ENCODE measurements at places on chromosomes 7 and 10.

- DNase-seq, result no peak
These were observed 12.8 kb downstream of the DNMBP start for GRCh38 chr10:99996671-99997648.

DNA sequence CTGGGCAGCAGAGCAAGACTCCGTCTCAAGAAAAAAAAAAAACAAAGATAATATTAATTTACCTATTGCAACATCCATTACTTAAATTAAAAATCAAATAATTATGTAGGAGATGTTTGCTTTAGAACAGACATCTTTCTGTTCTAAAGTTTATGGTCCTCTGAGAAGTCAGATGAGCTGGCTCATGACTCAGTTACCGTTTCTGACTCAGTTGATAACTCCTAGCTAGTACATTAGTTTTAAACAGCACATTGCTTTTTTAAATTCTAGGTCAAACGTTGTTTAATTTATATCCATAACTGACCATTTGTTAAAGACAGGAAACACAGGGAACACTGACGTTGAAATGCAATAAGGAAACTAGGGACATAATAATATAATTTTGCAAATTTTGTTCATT is 162.7 kb downstream of the ETV1 start:
- no peak for DNase-seq

- DNase-seq, result no peak
These were observed 257.9 kb downstream of the PARD3 start for GRCh38 chr10:34557173-34557572.

- no peak for DNase-seq
These were observed 167.8 kb downstream of the CDCA7L start for GRCh38 chr7:21777921-21778320.

- DNase-seq, result no peak
These were observed 91.5 kb downstream of the KMT2C start for GRCh38 chr7:152344253-152344652.

DNA sequence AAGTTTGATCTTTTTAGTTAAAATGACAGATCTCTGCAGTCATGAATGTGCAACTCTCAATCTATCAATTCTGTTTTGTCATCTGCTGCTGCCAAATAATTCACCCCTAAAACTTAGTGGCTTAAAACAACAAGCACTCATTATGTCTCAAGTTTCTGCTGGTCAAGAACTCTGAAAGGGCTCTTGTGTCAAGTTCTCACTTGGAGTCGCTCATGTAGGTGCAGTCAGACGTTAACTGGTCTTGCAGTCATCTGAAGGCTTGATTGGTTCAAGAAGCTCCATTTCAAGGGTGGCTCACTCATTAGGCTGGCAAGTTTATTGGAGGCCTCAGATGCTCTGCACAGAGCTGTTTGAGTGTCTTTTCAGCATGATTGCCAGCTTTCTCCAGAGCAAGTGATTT is 28.5 kb upstream of the LRRC72 start:
- no peak for DNase-seq

GRCh38 chr10:26837139-26837538 is 23.6 kb downstream of the ABI1 start:
- no peak for DNase-seq

GRCh38 chr10:110717781-110718589 is 73.8 kb downstream of the RBM20 start:
- DNase-seq, result no peak

GRCh38 chr7:118642396-118642795 is 417.9 kb downstream of the ANKRD7 start:
- no peak for DNase-seq

- no peak for DNase-seq
These were observed 122.4 kb upstream of the KIAA1217 start for GRCh38 chr10:24086296-24087086.

- no peak for DNase-seq
These were observed 451.9 kb downstream of the KCNMA1 start for GRCh38 chr10:77185696-77186095.

- DNase-seq, result peak; percentile 90
These were observed 83.1 kb downstream of the SH3PXD2A start for GRCh38 chr10:103772096-103772845.

GRCh38 chr10:130769146-130770017 is 542.1 kb downstream of the TCERG1L start:
- no peak for DNase-seq

- no peak for DNase-seq
These were observed 598.5 kb downstream of the SORCS3 start for GRCh38 chr10:105239311-105240219.

GRCh38 chr10:133117036-133117687 is 29.4 kb downstream of the ADGRA1 start:
- DNase-seq, result no peak

DNA sequence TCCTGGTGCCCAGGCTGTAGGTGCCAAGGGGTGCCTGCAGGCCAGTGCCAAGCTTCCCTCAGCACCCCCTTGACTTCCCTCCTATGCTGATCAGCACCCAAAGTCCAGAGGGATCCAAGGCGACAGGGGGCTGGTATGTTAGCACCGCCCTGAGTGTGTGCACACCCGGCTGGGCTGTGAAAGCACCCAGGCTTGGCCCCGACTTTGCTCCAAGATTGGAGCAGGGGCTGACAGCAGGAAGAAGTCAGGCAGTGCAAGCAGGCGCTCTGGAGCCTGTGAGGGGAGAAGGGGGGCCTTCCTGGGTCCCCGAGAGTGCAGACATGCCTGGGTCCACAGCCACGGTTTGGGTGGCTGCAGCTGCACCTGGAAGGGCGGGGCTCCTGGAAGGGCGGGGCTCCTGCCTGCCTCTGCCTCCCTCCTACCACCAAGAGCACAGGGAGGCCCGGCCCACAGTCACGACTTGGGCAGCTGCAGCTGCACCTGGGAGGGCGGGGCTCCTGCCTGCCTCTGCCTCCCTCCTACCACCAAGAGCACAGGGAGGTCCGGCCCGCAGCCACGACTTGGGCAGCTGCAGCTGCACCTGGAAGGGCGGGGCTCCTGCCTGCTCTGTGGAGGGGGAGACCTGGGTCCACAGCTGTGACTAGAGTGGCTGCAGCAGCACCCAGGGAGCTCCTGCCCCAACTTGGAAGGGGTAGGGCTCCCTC is 30.2 kb upstream of the ZMYND11 start:
- DNase-seq, result no peak

- no peak for DNase-seq
These were observed 31.8 kb upstream of the WDR11 start for GRCh38 chr10:120819366-120819765.

DNA sequence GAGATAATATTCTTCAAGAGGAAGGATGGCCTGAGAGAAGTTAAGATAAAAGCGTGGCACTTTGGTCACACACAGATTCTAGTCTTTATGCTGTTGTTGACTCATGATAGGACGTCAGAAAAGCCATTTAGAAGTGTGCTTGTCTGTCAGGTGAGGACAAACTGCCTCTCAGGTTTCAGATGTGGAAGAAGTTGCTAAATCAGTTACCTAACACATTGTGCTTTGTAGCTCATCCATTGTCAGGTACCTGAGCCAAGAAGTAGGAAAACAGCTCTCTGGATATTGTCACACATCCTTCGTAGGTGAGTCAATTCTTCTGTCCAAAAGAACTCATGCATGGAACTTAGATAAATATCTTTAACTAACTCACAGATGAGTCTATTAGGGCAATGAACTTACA is 49.5 kb upstream of the PHYHIPL start:
- DNase-seq, result no peak

DNA sequence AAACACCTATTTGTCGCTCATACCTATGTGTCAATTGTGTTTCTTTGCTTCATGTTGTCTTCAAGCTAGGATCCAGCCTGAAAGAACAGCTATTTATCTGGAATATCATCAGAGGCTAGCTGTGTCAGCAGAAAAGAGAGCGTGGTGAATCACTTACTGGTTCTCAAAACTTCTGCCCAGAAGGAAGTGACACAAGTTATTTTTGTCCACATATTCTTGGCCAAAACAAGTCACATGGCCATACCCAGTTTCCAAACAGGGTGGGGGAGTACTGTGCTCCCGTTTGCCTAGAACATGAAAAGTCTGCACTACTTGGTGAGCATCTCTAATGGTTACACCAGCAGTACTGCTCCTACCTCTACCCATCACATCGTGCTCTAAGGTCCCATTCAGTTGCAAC is 160.9 kb upstream of the CSTF2T start:
- DNase-seq, result no peak

DNA sequence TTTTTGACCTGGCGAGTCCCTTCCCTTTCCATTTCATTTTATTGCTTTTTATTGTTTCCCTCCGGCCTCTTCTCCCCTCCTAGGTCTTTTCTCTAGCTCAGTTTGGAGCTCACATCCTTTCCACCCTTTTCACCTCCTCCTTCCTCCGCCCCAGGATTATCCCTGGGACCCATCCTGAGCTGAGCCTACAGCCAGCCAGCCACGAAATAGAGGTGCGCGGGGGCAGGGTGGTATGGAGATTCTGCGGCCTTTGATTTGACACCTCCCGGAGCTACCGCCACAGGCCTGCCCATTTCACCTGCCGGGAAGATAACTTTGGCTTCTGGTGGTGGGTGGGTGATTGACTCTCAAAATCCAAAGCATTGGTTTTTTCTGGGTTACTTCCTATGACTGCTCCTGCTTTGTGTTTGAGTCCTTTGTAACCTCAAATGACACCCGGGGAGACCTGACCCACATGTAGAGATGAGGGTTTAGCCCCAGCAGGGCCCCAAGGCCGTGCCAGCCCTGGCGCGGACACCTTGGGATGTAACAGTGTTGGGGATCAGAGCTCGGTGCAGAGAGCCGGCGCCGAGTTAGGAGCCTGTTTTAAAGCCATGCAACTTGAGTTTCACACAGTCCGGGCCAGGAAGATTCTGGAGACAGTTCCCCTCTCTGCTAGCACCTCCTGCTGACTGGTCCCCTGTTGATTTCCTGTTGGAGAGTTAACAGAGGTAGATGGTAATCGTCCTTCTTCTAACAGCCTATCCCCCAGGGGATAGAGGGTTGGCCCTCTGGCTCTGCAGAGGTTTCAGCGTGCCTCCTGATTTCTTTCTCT is 1.5 kb downstream of the DUSP5 start:
- DNase-seq, result no peak

- no peak for DNase-seq
These were observed 70.3 kb downstream of the MYL10 start for GRCh38 chr7:101558742-101559325.

GRCh38 chr7:86645225-86645608 is 1.5 kb downstream of the GRM3 start:
- DNase-seq, result no peak

GRCh38 chr10:93495654-93496321 is 624 bp upstream of the CEP55 start:
- no peak for DNase-seq

GRCh38 chr10:77630507-77630848 is 7.1 kb downstream of the KCNMA1 start:
- DNase-seq, result no peak

DNA sequence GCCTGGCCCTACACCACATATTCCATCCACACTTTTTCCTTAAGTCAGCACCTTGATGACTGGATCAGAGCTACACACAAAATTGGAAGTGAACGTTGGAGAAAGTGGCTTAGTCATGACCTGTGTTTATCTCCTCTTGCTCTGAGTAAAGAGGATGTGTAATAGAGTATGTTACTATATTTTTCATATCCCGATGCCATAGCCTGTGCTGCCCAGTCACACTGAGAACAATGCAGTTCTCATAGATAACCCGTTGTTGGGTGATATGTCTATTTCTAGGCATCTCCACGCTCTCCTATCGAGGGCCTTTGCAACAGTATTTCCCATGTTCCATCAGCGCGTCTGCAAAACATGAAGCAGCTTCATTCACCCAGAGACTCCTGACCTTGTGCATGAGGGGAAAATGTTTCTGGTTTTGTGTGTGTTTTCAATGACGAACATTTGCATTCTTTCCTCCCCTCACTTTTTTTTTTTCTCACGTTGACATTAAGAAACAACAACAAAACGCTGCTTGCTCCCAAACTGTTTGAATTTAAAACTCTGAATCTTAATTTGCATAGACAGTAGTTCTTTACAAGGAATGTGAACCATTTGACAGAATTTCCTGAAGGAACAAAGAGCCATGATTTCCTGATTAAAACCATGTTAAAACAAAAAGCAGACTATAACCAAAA is 43.4 kb downstream of the GRK5 start:
- peak; percentile 83 for DNase-seq

DNA sequence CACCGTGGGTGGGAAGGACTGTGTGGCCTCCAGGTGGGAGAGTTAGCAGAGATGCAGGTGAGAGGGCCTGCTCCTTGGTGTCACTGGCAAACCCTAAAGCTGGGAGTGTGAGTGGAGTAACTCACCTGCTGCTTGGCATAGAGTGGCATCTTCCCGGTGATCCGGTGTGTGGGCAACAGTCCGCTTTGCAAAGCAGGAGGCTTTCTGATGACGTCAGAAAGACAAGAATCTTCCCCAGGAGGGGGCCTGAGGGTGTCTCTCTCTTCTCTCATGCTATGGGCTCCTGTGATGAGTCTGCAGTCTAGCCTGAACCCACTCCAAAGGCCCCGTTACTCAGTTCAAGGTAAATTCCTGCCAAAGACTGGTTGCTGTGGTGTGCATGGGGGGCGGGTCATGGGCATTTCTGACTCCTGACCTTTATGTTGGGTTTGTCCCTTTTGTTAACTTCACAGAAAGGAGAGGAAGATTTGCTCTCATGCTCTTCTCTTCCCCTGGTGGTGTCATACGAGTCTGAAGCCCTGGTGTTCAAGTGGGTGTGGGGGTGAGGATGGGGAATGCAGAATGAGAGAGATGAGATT is 187.9 kb downstream of the GATA3 start:
- DNase-seq, result no peak

Data from AG09319 (cell line).